ENCODE measurements at places on chromosomes 2 and 18.
A peak's percentile ranks its signal among the peaks of the same experiment; 100 is the strongest.

GRCh38 chr2:152585830-152586484, 131.3 kb downstream of the PRPF40A start:
- no peak for DNase-seq

DNA sequence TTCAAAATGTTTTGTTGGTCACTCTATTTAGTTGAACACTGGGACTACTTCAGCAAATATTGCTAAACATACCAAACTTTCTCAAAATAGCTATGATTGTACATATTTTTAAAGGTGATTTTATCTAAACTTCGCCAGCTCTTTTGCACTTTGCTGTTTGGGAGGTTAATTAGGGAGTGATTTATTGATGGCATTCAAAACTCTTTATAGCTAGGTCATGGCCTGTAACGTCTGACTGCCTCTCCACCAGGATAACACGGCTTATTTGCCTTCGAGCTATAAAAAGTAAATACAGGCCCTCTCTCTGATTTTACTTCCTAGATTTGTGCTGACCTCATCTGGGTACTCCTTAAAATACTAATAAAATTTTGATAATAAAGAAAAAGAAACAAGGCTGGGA, 931.9 kb downstream of the DCDC2C start:
- DNase-seq, result no peak

- no peak for DNase-seq
These were observed 58.6 kb downstream of the GALNT14 start for GRCh38 chr2:31079665-31080064.

GRCh38 chr2:189683348-189683747, 8.9 kb downstream of the ANKAR start:
- no peak for DNase-seq

DNA sequence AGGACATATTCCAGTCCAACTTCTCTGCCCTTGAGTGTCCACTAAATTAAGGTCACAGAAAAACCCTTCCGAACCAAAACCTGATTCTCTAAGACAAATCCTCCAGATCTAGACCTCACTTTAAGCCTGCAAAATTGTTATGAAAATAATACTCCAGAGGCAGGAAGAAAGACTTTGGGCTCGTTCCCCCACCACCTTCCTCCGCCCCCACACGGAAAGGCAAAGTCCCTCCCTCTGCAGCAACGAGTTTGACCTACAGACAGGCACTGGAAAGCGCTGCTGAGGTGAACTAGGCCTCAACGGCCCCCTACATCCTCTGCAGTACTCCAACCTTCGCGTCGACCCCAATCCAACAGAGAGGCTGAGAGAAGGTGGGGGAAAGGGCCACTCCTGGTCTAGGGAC, 808 bp downstream of the ATP5MC3 start:
- DNase-seq, result peak; percentile 56

DNA sequence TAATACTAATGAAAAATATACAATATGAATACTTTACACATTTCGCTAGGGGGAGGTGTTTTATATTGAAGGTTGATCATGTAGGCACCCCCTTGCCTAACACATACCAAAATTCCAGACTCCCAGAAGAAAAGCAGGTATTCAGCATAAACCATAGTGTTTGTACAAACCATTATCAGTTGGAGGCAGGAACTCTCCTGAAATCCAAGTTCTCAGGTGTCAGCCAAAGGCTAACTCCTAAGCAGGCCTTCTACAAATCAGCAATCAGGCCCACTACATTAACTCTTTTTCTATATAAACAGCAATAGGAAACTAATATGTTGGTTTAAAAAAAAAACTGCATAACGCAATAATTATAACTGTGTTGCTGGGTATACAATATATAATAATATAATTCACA, 44.5 kb downstream of the MAP3K2 start:
- no peak for DNase-seq

DNA sequence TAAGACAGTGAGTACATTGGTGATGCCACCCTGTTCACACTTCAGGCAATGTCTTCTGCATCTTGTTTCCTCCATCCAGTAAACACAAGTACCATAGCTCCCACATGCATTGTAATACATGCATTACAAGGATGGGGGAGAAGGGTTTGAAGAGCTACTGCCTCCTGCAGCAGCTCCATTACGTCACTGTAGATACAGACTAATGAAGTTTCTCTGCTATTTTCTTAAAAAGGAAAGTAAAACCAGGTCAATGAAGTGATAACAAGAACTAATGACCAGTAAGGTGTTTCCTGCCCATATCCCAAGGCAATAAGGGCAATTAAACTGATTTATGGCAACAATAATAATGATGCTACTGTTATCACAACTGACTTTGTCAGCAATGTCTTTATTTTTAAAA, 18.2 kb upstream of the BBS5 start:
- DNase-seq, result no peak

- DNase-seq, result no peak
These were observed 37.6 kb downstream of the TGFBRAP1 start for GRCh38 chr2:105291981-105292380.

DNA sequence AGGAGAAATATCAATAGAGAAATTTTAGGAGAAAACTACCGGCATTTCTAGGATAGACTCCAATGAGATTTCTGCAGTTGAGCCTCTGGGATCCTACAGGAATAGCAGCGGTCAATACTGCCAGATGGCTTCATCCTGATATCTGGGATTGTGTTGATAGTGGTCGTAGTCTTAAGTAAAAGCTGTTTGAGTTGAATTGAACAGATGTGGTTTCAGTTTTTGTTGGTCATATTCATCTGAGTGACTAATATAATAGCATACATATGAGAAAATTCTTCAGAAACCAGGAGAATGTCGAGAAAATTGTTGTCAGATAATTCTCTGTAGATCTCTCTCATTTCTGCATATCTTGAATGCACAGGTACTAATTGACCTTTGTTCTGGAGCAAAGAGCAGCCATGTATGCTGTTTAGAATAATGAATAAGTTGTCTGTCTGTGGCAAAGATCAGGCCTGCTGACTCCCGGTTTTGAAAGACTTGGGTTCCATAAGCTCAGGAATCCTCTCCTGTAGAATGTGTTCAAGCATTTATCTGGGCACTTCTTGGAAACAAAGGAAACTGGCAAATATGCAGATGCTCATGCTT, 288.1 kb downstream of the TMX3 start:
- no peak for DNase-seq

DNA sequence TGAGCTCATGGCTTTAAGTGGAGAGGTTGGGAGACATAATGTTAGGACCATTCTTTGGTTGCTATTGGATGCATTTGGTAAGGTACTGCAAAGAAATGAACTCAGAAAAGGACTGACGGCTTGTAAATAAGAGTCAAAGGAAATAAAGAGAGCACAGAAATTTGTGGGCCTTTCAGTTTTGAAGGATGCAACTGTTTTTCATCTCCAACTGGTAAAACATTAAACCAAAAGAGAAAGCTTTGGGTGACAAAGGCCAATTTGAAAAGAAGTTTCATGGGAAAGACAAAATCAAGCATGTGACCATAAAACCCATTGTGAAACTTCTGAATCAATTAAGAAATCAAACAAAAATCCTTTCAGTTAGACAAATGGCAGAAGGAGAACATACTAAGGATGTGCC, 77.8 kb upstream of the SPOPL start:
- DNase-seq, result no peak

- DNase-seq, result no peak
These were observed 46.2 kb downstream of the INHBB start for GRCh38 chr2:120391911-120392665.

- DNase-seq, result no peak
These were observed 3.0 kb downstream of the PAX8 start for GRCh38 chr2:113275556-113276215.

DNA sequence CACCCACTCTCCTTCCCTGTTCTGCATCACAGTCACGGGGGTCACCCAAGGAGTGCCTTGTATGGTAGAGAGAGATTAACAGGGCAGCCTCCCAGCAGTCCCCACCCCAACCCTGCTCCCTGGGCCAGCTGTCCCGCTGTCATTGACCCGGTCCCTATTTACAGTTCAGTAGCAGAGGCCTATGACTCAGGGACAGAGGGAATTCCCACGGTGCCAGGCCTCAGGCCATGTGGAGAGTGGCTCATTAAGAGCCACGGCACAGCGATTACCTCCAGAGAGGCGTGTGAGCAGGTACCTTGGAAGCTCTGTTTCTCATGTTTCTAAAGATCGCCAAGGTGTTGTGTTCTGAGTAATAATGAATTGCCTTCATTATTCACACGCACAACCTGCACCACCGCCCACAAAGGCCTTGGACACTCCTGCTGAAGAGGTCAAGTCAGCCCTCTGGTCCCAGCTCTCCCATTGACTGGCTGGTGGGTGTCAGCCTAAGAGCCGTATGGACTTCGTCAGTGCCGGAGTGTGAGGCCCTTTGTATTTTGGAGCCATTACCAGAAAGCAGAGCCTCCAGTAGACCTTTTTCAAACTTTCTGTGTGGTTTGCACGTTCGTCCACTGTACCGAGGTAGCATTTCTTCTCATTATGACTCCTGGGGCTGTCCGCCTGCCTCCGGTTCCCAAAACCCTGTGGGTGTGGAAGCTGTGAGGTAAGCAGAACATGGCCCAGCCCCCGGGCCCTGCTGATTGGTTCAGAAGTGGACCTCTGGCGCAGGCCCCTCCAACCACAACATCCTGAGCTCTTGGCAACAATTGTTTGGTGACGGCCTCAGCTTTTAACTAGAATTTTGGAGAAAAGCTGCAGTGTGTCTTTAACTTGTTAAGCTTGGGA, 47.0 kb downstream of the SERTAD2 start:
- DNase-seq, result peak; percentile 84

- no peak for DNase-seq
These were observed 160.6 kb downstream of the MTCL1 start for GRCh38 chr18:8865934-8866333.

- no peak for DNase-seq
These were observed 227.5 kb downstream of the SH3RF3 start for GRCh38 chr2:109356324-109357035.

DNA sequence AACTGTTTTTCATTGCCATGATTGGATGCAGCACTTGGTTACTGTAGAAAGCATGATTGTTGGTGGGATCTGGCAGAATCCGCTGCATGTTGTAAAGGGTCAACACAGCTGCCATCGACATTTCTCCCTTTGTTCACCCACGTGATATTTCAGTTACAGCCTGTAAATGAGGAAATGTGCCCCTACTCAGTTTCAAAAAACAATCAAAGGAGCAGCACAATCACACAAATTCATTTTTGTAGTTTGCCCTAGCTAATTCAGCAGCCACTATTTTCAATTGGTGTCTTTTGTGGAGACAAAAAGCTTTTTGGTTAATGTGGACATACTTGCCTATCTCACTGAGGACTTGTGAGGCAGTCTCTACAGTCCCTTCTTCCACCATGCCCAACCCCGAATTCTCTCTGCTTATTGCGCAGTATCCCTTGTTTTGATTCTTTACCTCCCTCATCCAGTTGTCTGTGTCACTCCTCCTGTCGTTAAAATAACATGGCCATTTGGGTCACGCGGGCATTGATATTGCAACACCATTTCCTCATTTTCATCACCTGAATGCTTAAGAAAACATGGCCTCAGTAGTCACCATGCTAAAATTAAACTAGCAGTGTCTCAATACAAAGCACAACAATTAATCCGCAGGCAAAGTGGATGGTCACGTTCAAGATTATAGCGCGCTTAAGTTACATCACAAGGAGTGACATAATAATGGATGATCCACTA, 6.4 kb upstream of the PROC start:
- no peak for DNase-seq

DNA sequence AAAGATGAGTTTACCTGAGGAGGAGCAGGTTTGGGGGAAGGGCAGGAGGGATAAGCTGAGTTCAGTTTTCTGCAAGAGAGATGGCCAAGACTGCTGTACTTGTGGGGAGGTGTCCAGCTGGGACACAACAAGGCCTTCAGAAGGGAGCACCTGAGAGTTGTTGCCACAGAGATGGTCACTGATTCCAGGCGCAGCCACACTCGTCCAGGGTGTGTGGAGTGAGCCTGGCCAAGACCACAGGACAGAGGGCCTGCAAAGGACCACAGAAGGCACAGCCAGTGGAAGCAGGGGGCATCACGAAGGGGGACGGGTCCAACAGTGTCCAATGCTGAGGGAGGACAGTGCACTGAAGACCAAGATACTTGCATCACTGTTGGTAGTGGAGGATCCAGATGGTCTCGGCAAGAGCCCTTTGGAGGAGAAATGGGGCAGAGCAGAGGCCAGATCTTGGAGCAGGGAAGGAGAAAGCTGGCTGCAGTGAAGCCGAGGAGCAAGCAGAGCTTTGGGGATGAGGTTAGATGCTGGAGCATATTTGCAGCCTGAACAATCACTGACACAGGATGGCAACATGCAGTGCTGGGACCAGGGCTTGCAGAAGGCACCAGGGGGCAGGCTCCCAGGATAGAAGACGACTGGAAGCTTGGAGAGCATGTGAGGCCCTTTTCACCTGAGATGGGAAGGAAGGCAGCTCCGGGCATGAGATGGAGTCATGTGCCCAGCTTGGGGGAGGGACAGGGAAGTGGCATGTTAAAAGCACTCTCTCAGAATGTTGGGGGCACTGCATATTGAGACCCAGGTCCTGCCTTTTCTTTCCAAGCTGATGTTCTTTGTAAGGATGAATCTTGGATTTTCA, 214.0 kb downstream of the CYP26B1 start:
- DNase-seq, result no peak

DNA sequence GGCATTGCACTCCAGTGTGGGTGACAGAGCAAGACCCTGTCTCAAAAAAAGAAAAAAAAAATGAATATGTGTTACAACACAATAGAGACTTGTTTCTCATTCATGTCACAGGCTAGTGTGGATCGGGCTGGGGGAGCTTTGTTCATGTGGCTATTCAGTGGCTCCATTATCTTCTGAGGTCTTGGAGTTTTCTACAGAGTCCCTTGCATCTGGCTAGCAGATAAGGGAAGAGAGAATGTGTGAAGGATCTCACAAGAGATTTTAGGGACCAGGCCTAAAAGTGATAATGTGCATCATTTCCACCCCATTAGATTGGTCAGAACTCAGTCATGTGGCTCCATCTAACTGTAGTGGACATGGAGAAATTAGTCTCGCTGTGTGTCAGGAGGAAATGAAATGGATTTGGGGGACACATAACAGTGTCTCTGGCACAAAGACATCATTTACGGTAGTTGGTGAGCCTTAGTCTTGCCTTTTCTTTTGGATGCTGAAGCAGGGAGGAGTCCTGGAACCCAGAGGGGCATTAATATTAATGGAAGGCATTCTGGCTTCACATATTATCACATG, 32.4 kb upstream of the CASP10 start:
- no peak for DNase-seq

- DNase-seq, result no peak
These were observed 112.3 kb downstream of the TNS1 start for GRCh38 chr2:217890445-217890844.

- no peak for DNase-seq
These were observed 60.4 kb downstream of the C18orf63 start for GRCh38 chr18:74375999-74376398.

DNA sequence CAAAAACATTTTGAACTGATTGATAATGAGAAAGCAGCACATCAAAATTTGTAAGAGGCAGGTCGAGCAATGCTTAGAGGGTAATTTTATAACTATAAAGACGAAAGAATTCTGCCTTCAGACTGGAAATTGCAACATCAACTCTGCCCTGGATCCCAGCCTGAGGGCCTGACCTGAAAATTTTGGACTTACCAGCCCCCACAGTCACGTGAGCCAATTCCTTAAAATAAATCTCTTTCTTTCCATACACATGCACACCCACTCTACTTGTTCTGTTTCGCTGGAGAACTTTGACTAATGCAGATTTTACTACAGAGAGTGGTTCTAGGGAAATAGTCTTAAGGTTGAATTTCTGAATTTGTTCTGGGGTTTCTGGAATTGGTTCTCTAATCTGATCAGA, 14.6 kb upstream of the ACOXL start:
- DNase-seq, result no peak
